ENCODE measurements at places on chromosomes 16 and 17.

- no peak for DNase-seq
Measured at GRCh38 chr16:89200850-89201411, 594 bp upstream of the SLC22A31 start.

- no peak for DNase-seq
Measured at GRCh38 chr16:85759136-85759535, 8.2 kb upstream of the C16orf74 start.

DNA sequence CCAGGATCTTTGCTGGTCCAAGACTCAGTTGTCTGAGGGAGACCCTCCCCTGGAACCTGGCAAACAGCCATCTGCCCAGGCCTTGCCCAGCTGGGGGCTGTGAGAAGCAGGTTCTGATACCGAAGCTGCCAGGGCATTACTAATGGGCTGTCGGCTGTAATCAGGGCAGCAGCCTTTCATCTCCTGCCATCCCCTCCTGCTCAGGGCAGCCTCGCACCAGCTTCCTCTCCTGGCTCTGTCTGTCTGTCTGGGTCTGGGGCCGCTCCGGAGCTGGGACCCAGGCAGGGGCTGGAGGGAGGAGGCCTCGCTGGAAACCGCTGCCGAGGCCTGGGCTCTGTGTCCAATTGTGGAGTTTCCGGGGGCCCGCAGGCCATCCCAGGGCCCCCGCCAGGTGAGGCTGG lies 21.6 kb upstream of the BRD7 start:
- DNase-seq = no peak

DNA sequence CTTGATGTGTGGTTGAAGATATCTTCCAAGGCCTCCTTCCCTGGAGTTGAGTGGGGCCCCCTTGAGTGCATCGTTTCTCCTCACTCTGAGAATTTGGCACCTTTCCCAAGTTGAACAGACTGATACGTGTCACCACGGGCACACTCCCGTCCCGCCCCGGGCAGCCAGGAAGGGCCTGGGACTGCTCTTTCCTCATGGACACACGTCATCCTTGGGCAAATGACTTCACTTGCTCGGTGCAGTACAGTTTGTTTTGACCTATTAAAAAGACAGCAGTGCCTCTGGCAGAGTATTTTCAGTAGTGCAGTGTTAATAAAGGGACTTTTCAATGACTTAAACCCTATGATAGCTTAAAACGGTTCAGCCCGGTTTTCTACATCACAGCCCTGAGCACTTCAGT lies 59.9 kb downstream of the SEC14L1 start:
- DNase-seq = no peak

- DNase-seq = no peak
Measured at GRCh38 chr17:50272246-50272645, 2.0 kb upstream of the TMEM92 start.

GRCh38 chr16:4566144-4566543 lies 10.0 kb downstream of the C16orf96 start:
- no peak for DNase-seq

DNA sequence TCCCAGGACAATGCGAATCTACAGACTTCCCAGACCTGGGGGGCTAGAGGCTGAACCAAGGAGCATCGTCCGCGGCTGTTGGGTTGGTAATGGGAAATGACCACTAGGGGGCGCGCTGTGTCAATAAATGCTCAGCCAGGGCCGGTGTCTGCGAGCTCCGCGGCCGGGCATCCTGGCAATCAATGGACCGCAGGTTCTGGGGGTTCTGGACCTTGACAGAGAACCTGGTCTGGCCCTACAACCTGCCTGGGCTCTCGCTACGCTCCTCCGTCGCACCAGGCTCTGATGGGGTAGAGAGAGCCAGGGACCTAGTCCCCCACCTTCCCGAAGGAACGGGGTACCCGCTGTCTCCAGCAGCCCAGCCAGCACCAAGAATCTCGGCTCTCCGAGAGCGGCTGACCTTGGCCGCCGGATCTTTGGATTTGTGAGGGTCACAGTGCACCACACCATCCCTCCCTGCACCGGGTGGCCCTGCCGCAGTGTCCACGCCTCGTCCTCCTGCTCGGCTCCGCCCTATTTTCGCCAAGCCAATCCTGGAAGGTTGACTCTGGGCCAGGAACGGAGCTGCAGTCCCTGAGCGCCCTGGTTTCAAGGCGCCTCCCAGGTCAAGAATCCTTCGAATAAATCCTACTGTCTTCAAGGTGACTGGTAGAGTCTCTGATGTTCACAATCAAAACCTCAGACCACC lies 20.4 kb upstream of the BEAN1 start:
- DNase-seq = peak; percentile 31

DNA sequence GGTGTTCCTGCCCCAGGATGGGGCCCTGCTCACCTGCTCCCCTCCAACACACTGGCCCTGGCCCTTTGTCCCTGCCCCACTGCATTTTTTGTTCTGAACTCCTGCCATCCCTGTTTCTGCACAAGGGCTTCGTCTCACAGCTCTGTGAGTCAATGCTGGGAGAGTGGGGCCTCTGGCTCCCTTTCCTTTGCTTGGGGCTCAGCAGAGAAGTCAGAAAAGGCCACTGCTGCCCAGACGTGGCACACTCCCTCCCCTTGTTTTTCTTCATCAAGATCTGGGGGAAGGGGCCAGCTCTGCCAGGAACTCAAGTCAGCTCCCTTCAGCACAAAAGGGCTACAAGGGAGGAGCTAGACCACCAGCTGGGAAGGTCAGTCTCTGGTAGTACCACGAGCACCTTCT lies 8.9 kb downstream of the PROCA1 start:
- no peak for DNase-seq

DNA sequence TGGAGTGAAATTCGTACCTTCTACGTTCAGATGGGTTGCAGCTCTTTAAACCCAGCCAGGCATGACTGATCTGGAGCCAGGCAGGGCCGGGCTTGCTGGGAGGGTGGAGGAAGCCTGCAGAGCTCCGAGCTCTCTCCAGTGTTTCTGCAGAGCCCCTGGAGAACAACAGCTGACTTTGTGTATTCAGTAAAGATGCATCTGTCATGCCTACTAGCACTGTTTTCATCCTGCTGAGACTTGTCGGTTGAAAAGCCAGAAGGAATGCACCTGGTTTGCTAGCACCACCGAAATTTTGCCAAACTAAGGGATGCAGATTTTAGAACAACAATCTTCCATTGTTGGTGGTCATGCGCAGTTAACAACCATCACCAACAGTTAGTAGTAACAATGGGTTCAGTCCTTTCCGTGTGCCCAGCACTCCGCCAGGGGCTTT lies 22.4 kb upstream of the SCNN1B start:
- no peak for DNase-seq

DNA sequence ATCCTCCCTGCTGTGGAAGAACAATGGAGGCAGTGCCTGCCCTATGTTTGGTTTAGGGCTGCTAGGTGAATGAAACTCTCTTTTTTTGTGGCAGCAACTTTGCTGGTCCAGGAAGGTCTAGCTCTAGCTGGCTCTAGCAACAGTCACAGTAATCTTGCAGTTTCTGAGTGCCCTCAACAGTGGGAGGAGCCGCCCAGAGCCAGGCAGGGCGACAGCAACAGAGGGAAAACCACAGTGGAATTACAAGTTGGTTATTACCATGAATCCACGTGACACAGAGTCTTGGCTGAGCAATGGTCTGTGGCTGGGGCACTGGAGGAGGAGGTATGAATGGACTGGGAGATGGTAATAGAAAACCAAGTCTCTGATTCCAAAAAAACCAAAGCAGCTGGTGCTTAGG lies 10.3 kb downstream of the HSPB9 start:
- peak; percentile 76 for DNase-seq

DNA sequence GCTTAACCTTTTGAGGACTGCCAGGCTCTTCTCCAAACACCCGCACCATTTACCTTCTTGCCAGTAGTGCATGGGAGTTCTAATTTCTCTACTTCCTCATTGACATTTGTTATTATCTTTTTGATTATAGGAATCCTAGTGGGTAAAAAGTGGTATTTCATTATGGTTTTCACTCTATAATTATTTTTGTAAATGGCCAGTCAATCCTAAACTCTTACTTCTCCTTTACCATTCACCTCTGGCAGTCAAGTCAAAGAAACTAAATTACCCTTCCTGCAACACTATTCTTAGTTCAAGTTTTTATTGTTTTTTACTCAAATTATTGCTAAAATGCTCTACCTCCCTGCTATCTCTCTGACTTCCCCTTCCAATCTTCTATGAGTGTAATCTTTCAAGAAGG lies 29.8 kb upstream of the ANKFY1 start:
- DNase-seq = no peak

GRCh38 chr17:80477647-80478478 lies 1.5 kb upstream of the NPTX1 start:
- DNase-seq = no peak

DNA sequence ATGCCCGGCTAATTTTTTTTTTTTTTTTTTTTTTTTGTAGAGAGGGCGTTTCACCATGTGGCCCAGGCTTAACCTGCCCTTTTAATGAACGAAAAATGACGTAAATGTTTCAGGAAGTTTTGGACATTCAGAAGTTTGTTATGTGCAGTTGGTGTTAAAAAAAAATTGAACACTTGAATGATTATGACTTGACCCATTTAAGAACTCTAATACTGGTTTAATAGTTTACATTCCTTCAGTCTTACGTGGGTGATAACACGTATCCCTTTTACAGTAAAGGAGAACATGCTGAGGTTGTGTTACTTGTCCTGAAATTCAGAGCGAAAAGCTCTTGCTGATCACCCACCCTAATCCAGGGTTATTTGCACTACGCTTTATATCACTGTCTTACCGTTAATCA lies 1.7 kb downstream of the MLYCD start:
- DNase-seq = no peak

GRCh38 chr17:73279704-73280103 lies 18.0 kb upstream of the CPSF4L start:
- no peak for DNase-seq

GRCh38 chr17:62084585-62084984 lies 19.5 kb upstream of the MED13 start:
- DNase-seq = no peak

- no peak for DNase-seq
Measured at GRCh38 chr16:80656711-80657150, 115.9 kb downstream of the DYNLRB2 start.

DNA sequence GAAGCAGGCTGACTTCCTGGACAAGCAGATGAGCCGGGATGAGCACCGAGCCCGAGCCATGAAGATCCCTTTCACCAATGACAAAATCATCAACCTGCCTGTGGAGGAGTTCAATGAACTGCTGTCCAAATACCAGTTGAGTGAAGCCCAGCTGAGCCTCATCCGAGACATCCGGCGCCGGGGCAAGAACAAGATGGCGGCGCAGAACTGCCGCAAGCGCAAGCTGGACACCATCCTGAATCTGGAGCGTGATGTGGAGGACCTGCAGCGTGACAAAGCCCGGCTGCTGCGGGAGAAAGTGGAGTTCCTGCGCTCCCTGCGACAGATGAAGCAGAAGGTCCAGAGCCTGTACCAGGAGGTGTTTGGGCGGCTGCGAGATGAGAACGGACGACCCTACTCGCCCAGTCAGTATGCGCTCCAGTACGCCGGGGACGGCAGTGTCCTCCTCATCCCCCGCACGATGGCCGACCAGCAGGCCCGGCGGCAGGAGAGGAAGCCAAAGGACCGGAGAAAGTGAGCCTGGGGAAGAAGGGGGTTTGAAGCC lies 11.0 kb downstream of the NFE2L1 start:
- DNase-seq = no peak

- no peak for DNase-seq
Measured at GRCh38 chr16:82329504-82330192, 159.6 kb upstream of the MPHOSPH6 start.

DNA sequence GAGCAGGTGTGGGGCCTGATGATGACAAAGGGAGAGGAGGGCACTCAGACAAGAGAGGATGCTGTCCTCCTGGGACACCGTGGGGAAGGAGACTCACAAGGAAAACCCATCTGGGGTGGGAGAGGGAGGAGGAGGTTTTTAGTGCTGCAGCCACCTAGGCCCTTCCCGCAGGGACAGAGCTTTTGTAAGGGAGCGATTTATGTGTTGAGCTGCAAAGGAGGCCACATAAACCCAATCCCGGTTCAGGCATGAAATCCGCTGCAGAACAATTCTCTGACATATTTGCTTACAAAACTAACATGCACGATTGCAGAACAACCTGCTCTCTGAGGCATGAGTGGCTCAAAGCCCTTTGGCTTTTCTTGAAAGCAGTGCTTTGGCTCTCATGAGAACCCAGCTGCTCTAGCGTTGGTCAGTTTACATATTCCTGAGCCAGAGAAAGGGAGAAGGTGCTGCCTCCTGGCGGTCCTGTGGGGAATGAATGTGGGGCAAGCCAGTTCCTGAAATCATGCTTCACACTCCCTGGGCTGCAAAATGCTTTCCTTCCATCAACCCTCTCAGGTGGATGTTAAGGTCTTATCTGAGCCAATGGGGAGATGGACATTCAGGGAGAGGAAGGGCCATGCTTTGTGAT lies 122.4 kb upstream of the NLRP1 start:
- peak; percentile 38 for DNase-seq

DNA sequence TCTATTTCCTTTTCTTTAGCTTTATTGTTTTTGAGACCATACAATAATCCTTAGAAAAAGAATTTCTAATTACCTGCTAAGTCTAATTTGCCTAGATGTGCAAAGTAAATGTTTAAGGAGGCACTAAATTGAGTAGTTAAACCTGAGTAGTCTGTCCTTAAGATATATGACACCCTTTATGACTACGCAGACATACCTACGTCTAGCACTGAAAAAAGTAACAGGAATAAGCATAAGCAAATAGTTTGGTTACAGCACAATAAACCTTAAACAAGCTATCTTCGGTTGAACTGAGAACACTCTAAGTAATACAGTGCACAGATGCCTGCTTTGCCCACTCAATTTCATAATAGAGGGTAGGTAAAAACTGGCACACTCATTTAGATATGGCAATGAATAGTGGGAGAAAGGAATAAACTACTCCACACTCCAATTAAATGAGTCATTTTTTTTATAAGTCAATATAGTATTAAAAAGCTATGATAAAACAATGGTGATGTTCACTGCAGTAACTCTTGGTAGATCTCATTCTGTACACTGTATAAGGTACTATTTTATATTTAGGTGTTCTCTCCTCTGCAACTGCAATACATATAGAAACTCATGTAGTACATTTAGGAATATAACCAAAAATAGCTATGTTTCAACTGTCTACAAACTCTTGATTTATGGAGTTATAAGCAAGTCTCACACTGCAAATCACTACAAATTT lies 19.7 kb upstream of the INTS2 start:
- no peak for DNase-seq

DNA sequence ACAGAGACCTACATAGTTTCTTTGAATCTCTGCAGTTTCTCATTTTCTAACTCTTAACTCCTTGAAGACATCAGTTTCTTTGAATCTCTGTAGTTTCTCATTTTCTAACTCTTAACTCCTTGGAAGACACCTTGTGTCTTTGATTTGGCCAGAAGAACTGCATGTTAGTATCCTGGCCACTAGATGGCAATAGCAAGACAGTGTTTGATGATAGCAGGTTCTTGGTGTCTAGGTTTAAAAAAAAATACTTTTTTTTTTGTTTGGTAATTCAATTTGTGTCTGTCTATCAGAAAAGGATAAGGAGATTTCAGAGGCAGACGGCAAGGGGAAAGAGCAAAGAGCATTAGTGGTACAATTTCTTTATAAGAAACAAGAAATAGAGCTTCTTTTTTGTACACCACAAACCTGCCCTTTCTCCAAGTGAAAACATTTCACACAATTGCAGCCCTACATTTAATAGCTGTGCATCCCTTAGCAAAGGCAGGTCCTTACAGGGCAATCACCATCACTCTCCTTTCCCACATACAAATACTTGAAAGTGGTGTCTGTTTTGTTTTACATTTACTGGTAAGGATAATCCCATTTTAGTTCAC lies 1324.9 kb upstream of the CDH8 start:
- peak; percentile 52 for DNase-seq

Measured in astrocyte of the cerebellum (primary cell).